ENCODE measurements at places on chromosomes 12 and 14.

DNA sequence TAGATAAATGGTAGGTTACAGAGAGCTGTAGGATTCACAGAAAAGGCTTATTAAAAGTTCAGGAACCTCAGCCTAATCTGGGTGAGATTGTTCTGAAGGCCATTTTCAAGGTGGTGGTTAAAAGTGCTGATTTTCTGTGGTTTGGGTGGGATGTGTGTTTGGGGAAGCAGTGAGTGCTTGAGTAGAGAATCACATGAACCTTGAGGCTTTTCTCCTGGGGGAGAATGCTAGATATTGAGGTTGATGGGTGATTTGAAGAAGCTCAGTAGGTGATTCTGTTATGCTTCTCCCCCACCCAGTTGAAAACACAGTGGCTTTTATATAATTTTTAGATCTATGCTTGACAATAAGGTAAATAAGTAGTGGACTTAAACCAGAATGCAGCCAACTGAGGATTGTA lies 420.9 kb downstream of the PCNX1 start:
- no peak for DNase-seq

DNA sequence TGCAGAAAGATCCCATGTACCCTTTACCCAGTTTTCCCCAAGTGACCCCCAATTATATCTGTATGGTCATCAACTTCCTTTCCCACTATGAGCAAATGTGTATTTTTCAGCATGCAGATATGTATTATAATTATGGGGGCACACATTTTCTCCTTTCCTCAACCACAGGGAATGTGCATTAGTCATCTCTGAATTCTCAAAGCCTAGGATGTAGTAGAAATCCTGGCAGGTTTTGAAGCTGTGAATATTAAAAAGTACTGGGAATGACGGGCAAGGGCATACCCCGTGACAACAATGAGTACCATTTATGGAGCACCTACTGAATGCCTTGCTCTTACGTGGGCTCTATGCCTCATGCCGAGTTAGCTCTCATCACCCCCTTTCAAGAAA lies 71.5 kb downstream of the VWF start:
- DNase-seq = no peak

GRCh38 chr14:103072595-103073366 lies 11.2 kb upstream of the LBHD2 start:
- no peak for DNase-seq

GRCh38 chr12:24533716-24534352 lies 415.1 kb downstream of the BCAT1 start:
- no peak for DNase-seq

DNA sequence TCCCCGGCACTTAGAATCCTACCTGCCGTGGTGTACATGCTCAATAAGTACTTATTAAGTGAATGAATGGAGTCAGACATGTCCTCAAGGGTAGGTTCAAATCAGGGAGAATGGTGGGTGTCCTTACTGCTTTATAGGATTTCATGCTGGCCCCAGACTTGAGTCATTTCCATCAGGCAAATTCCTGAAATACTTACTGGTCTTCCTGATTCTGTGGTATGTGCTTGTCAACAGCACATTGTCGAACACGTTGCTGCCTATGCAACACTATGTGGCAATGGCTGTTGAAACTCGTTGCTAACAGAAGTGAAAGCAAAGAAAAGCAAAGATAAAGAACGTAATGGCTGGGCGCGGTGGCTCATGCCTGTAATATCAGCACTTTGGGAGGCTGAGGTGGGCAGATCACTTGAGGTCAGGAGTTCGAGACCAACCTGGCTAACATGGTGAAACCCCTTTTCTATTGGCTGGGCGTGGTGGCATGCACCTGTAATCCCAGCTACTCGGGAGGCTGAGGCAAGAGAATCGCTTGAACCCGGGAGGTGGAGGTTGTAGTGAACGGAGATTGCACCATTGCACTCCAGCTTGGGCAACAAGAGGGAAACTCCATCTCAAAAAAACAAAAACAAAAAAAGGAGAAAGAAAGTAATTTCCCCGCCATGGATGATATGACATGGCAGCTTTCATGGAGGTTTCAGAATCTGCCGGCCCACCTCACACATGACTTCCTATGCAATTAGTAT lies 214.9 kb downstream of the ZFP36L1 start:
- DNase-seq = no peak

GRCh38 chr14:100616854-100617409 lies 29.7 kb upstream of the BEGAIN start:
- no peak for DNase-seq

DNA sequence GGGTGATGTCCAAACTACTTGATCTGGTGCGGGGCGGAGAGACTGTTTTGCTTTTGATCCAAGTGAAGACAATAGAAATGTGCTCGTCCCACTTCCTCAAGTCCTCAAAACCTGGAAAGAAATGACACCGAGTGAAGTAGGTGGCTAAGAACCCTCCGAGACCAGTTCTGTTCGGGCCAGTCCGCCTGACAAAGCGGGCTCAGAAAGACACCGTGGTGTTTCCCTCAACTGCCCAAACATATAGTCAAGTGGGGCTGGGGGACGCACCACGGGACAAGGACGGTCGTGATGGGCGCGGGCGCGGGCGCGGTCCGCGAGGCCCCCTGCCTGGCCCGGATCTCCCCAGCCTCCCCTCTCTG lies 1.6 kb downstream of the PHLDA1 start:
- DNase-seq = no peak

DNA sequence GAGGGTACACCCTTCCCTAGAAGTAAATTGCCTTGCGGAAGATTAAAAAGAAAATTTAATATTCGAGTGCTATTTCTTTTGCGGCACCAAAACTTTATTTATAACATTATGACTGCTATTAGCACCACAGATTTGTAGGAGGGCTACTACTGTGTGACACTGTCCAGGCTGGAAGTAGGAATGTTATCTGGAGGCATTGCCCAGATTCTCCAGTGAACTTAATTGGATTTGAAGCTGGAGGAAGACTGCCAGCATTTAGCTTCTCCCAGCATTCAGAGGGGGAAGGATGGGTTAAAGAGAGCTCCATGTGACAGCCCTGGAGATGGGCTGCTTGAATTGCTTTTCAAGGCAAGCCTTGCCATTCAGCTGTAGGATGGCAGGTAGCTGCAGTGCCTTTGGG lies 107.0 kb upstream of the RBM19 start:
- no peak for DNase-seq

DNA sequence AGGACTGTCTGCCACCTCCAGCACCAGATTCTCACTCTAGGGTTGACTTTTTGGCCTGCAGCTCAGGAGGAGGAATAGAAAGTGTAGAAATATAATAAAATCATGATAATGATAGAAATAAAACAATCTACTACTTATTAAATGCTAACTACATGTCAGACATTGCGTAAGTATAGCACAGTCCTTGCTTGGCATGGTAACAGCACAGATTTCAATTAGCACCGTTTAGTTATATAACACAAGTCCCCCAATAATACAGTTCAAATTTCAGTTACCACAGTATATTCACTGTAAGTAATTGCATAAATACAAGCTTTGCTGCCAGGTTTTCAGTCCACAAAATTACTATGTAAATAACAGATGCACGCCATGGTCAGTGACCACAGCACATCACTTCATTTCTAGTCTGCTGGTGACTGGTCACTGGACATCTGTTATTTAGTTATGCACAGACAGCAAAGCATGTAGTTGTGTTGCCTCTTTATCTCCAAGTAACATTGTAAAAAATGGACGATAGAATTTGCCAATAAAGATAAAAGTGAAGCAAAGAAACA lies 6.5 kb upstream of the GLT8D2 start:
- no peak for DNase-seq

GRCh38 chr12:3307389-3307788 lies 183.6 kb upstream of the PRMT8 start:
- no peak for DNase-seq

- no peak for DNase-seq
These were observed 154.1 kb upstream of the PELI2 start for GRCh38 chr14:55964091-55964490.

GRCh38 chr14:91246051-91246852 lies 1.7 kb upstream of the GPR68 start:
- DNase-seq = peak; percentile 53

GRCh38 chr14:99586761-99587459 lies 17.1 kb downstream of the CCDC85C start:
- DNase-seq = no peak

- no peak for DNase-seq
These were observed at the start of gene LTBP2 for GRCh38 chr14:74611650-74612349. Gene LTBP2, minus strand, starts transcription at chr14:74612237. Its CDS starts 293 bp downstream, at chr14:74611944.

GRCh38 chr12:82359115-82359478 lies 768 bp downstream of the METTL25 start:
- DNase-seq = peak; percentile 45

- DNase-seq = no peak
These were observed 31.4 kb upstream of the SLC2A13 start for GRCh38 chr12:40137252-40137651.

DNA sequence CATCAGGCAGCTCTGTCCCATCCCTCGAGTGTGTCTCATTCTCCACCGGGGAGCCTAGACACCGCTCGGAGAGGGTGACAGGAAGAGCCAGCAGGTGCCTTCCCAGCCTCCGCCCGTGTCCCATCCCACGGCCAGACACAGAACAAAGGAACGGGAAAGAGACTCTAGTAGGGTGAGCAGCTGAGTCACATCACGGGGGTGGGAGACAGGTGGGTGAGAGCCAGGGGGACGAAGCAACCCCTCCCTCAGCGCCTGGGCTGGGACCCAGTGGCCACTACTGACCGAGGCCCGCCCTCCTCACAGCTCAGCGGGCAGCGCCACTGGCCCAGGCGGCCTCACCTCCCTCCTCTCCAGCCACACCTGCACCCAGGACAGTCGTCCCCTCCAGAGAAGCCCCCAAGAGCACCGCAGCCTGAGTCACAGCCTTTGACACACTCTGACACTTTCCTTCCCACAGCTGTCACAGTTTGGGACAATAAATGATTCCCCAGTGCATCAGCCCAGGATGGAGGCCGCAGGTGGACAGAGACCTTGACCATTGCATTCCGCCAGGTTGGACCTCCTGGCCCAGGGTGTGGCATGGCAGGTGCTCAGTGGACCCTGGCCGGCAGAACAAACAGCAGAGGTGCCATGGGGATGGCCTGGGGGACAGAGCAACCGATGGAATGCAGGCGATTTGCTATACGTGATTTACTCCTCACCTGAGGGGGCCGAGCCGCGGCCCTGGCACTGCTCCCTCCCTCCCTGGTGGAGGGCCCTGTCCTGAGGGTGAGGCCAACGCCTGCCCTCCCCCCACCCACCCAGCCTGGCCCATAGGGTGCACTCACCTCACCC lies 45.4 kb upstream of the GALNT9 start:
- DNase-seq = no peak

DNA sequence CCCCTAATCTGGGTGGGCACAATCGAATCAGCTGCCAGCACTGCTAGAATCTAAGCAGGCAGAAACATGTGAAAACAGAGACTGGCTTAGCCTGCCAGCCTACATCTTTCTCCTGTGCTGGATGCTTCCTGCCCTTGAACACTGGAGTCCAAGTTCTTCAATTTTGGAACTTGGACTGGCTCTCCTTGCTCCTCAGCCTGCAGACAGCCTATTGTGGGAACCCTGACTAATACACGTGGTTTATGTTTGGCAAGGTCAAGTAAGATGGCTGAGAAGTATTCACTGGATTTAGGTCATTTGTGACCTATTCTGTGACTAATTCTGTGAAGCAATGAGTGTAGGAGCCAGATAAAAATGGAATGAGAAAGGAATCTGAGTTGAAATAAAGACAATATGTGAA lies 11.0 kb downstream of the GPR135 start:
- no peak for DNase-seq
